ENCODE measurements at places on chromosomes 2 and 18. TPM values are rescaled to one million over a fixed set of nuclear protein-coding genes. Genes with fewer than 3 reads are reported as not detected.

GKN1 gene
- polyA plus RNA-seq, result not detected

NTSR2 gene
- not detected for polyA plus RNA-seq

- no peak for DNase-seq
These were observed 362.8 kb downstream of the FBXO15 start for GRCh38 chr18:73784853-73785252.

GRCh38 chr2:70516596-70516995 lies 37.0 kb downstream of the TGFA start:
- DNase-seq, result no peak

GRCh38 chr2:112791019-112791418 lies 6.7 kb upstream of the IL1A start:
- DNase-seq, result no peak

GRCh38 chr18:2083691-2084090 lies 487.6 kb downstream of the METTL4 start:
- DNase-seq, result no peak
